ENCODE measurements at places on chromosomes 3 and 15. TPM values are rescaled to one million over a fixed set of nuclear protein-coding genes. Genes with fewer than 3 reads are reported as not detected.
A peak's percentile ranks its signal among the peaks of the same experiment; 100 is the strongest.

The PRSS50 gene
- 0.10 TPM for total RNA-seq

The DUOXA1 gene
- 0.74 TPM for total RNA-seq

The LMAN1L gene
- total RNA-seq, result 1.1 TPM

The VEPH1 gene
- total RNA-seq, result not detected

GRCh38 chr15:93088200-93088980 lies 621 bp downstream of the RGMA start:
- DNase-seq, result peak; percentile 27

- DNase-seq, result no peak
These were observed 171.8 kb downstream of the TMEM108 start for GRCh38 chr3:133209871-133210550.

DNA sequence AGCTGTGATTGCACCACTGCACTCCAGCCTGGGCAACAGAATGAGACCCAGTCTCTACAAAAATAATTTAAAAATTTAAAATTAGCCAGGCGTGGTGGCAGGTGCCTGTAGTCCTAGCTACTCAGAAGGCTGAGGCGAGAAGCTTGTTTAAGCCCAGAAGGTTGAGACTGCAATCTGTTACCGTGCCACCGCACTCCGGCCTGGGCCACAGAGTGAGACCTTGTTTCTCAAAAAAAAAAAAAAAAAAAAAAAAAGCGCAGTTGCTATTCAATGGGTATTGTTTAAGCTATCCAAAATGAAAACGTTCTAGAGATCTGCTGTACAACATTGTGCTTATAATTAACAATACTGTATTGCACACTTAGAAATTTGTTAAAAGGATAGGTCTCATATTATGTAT lies 24.0 kb downstream of the ZNF148 start:
- DNase-seq, result peak; percentile 18

DNA sequence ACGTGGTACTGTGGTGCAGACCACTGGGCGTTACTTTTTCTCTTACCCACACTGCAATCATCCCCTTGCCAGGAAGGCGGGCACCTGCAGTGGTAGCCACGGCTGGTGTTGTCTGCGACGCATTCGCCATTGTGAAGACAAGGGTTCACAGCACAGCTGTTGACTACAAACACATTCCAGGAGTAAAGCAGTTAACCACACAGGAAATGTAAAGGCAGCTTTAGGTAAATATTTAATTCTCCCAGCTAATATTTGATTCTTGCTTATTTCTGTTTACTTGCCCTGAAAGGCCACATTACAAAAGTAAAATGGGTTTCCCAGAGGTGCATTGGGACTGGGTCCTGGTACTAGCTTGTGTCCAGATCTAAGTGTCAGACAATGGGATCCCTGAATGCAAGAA lies 45.4 kb downstream of the HEG1 start:
- DNase-seq, result no peak

- no peak for DNase-seq
These were observed 105.1 kb upstream of the IGF1R start for GRCh38 chr15:98543237-98543636.

- DNase-seq, result peak; percentile 32
These were observed 65.6 kb upstream of the POLG start for GRCh38 chr15:89400116-89400781.

DNA sequence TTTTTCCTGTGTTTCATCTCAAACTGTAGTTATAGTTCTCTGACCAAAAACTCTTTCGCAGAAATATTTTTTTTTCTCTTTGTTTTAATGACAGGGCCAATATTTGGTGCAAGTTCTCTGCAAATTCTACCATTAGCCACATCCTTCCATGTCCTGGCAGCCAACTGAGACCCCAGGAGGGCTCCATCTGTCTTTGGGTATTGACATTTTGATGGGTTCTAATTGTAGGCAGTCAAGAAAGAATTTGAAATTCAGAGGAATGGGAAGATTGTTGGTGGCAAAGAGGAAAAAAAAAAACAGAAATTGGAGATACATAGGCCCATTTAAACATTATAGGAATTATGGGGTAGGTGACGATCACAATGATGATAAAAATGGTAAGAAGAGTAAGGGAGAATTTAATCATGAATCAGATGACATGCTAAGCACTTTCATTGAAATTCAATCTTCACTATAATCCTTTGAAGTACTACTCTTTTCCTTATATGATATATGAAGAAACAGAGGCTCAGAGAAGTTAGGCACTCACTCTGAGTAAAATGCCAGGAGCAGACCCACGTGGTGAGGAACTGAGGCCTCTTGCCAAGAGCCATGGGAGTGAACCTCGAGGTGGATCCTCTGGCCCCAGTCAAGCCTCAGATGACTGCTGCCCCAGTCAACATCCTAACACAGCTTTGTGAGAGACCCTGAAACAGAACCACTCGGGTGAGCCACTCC lies 151.4 kb downstream of the PDZRN3 start:
- no peak for DNase-seq

DNA sequence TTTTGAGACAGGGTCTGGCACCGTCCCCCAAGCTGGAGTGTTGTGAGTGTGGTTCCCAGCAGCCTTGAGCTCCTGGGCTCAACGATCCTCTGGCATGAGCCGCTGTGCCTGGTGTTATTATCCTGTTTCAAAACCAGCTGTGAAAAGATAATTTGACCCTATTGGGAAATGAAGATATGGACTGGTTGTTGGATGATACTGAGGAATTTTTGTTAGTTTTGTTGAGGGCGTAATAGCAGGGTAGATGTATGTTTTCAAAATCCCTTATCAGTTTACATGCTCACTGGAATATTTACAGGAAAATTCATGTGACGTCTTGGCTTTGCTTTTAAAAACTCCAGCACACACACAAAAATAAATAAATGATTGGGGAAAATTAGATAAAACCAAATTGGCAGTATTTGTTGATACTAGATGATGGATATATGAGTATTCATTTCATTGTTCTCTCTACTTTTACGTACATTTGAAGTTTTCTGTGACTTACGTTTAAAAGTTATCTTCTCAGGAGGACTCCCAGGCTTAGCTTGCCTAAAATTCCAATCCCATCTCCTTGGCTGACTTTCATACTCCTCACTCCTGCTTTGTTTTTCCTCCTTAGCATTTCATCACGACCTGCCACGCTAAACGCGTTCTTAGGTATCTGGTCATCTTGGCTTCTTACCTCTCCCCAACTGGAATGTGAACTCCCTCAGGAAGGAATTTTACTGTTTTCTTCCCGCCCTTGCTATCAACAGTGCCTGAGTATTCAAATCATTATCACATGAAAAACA lies 56.8 kb upstream of the TFRC start:
- DNase-seq, result no peak

DNA sequence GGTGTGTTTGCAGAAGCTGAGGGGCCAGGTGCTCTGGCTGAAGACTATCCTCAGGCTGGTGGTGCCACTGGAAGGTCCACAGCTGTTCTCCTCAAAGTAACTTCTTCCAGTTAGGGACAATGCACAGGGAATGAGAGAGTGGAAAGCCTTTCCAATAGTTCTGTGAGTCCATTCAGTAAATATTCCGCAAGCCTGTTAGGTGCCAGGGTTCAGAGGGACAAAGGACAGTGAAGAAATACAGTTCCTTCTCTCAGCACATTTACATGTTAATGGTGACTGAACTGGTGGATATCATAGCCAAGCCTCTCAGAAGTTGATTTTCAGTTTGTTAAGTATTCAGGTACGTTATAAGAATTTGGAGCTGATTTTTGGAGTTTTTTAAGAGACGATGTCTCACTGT lies 122.5 kb downstream of the C3orf70 start:
- no peak for DNase-seq

DNA sequence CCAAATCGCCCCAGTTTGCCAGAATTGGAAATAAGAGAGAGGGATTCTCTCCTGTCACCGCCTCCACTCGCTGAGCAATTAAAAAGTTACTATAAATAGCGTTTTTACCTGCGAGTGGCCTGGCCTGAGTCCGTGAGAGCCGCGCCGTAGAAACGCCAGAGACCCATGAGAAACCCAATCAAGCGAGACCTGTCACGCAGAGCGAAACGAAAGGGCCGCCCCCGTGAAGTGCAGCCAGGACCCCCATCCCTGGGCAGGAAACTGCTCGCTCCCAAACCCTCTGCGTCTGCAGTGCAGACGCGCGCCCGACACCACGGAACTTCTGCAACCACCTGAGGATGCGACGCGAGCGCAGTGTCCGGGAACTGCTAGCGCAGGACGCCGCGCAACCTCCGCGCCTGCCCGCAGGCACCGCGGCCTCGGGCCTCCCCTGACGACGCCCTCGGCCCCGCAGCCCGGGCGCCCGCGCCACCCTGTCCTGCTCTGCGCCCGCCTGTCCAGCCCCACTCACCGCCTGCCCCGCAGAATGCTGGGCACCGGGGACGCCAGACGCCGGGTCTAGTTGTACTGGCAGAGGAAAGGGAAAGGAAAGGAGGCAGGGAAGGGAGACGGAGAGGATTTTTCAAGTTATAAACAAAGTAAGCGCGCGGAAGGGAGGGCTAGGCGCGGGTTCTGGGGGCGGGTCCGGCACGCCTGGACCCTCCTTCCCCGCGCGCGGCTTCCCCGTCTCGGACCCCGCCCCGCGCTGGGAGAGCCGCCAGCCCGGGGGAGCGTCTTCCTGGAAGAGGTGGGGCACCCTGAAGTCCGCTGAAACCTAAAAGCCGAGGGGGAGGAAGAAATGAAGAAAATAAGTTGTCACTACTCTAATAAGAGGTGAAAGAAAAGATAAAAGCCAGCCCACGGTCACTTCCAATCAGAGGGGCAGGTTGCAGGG lies at the start of gene PLSCR4:
PLSCR4 (minus strand) TSS at position 657 of the 934 bp plus-strand sequence. CDS start 29,034 bp downstream, outside the sequence.
- peak; percentile 3 for DNase-seq

GRCh38 chr3:134931045-134931785 lies 136.2 kb downstream of the EPHB1 start:
- no peak for DNase-seq
